ENCODE measurements at places on chromosomes 1 and 21.

- peak; percentile 78 for DNase-seq
These were observed 80.7 kb downstream of the TGFB2 start for GRCh38 chr1:218425647-218426342.

DNA sequence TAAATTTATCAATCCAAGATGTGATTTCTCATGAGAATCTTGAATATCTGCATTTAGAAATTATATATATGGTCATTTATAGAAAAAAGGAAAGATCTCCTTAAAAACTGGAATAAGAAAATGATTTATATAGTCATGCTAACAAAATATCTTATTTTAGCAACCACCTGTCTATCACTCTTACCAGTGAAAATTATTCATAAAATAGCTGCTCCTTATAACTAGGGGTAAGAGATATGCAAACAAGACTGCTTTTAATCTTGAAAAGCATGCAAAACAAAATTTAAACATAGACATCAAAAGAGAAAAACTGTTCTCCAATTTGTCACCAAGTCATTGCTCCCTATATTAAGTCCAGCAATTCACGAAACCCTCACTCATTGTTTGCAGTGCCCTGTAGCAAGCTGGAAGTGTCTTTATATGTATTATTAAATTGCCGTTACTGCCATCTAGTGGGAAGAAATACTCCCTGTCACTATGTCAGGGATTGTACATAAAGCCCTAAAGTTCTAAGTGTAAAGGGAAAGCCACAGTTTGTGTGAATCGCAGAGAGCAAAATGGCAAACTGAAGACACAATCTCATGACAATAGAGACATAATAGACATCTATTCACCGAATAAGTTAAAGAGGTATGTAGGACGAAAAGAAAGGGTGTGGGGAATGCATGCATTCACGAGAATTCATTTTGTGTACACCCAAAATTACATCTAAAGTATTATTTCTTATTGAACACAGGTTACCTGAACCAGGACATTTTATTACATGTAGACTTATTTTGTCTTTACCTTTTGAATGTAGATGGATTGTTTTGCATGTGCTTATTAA is 600.5 kb downstream of the USP25 start:
- peak; percentile 30 for DNase-seq

GRCh38 chr1:114345930-114346479 is 165.0 kb downstream of the TRIM33 start:
- DNase-seq: peak; percentile 8

- DNase-seq: no peak
These were observed 83.6 kb downstream of the ADARB1 start for GRCh38 chr21:45157932-45158331.

DNA sequence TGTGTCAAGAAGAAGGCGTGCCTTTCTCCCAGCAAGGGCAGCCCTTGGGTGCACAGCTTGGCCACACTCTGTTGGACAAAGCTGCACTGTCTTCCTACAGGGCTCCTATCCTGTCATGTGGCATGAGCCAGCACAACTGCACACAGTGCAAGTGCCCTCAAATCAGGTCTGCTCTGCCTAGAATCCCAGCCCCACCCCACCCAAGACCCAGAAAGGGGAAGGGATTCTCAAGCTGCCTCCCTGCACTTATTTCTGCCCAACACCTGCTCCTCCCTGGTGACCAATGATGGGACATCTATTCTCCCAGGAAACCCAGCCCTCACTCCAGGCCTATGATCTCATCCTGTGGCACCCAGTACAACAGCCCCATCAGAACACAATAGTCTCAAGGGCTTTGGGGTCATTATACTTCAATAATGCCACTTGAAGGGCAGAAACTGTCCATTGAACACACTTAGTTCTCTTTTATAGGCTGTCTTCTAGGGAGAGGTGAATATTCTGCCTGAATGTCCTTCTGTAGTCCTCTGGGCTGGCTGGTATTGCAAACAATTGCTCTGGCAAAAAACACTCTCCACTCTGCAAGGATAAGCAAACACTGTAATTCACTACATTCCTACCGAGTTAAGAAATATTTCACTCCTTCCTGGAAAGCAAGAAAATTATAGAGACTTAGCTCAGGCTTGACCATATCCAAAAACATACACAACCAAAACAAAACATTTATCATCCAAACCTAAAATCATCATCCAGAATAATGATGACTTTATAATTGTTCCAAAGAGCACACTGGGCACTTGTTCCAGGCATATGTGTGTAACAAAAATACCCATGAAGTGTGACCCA is 43.1 kb upstream of the IGSF3 start:
- DNase-seq: no peak

GRCh38 chr1:1144122-1144842 is 28.4 kb upstream of the C1orf159 start:
- DNase-seq: no peak

GRCh38 chr1:18324246-18324645 is 156.5 kb upstream of the KLHDC7A start:
- no peak for DNase-seq

DNA sequence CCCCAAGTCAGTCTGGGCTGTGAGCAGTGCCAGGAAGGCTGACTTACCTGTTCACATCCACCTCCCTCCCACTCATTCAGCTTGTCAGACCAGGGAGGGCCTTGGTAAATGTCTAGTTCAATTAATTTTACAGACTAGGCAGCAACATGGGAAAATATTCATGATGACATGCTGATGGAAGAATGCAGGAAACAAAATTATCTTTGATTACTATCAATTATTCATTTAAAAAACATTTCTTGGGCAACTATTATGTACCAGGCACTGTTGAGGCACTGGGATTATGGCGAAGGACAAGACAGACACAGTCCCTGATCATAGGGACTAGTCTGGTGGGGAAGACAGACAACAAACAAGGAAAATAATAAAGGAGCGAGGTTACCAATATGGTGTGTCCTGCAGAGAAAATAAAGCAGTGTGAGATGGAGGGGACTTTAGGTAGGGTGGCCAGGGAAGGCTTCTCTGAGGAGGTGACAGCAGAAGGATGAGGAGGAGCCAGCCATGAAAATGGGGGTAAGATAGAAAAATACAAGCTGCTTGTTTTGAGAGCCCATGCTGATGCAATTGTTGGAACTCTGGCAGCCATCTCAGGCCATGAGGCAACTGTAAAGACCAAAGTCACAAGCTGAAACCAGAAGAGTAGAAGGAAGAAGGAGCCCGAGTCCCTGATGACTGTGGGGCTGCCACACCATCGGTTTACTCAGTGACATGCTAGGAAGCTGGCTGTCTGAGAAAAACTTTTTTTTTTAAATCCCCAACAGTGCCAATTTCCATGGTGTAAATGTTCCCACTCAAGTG is 14.0 kb downstream of the TRIM62 start:
- DNase-seq: no peak

GRCh38 chr21:16395285-16395684 is 665.5 kb downstream of the USP25 start:
- no peak for DNase-seq

GRCh38 chr1:64126581-64126980 is 76.8 kb upstream of the UBE2U start:
- no peak for DNase-seq

- no peak for DNase-seq
These were observed 159.9 kb upstream of the NEGR1 start for GRCh38 chr1:72442262-72442661.

DNA sequence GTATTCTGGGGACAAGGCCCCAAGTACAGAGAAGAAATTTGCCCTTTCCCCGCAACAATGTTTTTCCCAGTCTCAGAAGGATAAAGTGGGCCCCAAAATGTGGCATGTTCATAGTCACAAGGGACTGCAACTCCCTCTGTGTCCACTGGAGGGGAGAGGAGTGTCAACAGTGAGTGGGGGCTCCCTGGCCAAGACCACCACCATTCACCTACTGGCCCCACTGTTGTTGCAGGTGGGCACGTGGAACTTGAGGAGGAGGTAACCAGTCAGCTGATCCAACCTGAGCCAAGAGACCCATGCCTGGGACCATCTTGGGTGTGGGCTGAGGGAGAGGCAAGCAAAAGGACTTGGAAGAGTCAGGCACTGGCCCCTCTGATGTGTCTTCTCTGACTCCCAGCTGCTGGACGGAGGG is 777 bp downstream of the NUDT17 start:
- DNase-seq: peak; percentile 31

GRCh38 chr1:43776043-43776761 is 68.9 kb downstream of the ST3GAL3 start:
- peak; percentile 77 for DNase-seq

DNA sequence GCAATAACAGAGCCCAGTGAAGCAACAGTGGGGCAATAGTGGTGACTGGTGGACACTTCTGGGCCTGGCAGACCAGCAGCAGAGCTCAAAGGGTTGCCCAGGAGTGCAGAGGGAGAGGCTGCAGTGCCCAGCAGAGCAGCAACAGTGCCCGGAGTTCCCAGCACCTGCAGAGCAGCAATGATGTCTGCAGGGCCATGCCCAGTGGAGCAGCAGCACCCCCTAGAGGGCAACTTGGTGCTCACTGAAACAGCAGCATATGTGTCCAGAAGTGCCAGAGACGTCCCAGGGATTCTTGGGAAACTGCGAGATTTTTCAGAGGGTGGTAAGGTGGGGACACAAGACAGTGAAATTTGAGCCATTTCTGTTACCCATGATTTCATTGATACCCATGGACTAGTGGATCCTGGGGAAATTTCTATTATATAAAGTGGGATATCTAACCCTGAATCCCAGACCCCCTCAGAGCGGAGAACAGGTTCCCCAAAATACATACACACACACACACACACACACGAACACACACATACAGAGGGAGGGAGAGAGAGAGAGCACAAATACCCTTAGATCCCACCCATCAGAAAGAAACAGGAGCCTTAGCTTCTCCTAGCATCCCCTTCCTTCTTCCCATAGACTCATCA is 156.9 kb upstream of the GJB5 start:
- peak; percentile 55 for DNase-seq

DNA sequence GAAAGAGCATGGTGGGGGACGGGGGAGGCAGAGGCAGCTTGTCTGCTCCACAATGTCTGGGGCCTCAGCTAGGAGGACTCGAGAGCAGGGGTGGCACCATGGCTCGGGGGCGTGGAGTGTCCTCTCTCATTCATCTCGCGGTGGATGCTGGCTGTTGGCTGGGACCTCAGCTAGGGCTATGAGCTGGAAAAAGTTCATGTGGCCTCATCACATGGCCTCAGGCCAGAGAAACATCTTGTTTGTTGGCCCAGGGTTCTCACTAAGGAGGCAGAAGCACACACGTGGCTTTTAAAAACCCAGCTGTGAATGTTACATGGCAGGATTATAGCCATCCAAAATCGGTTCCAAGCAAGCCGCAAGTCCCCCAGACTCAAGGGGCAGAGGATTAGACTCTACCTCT is 6.2 kb upstream of the CENPS start:
- DNase-seq: peak; percentile 54

DNA sequence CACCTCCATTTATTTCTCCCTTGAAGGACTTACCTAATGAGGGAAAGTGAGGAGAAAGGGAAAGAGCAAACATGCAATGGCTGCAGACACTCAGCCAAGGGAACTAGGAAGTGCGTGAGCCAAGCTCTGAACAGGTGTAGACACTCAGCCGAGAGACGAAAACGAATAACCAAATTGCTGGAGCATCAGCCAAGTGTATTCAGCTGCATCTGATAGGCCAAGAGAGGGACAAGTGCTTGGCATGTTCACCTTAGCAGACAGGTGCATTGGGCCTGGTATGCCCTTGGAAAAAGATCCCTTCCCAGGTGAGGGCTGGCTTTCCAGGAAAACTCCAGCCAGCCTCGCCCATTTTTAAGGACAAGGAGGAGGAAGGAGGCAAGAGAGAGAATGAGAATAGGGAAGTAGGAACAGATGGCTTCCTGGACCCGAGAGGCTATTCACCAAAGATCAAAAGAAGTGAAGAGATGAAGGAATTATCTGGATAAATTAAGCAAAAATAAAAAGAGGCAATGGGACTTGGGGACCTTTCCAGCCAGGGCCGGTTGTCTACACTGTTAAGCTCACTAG is 184.7 kb downstream of the TOMM20 start:
- no peak for DNase-seq

GRCh38 chr1:3313576-3313950 is 140.9 kb upstream of the ARHGEF16 start:
- DNase-seq: peak; percentile 92

GRCh38 chr21:34524646-34525601 is 12.9 kb upstream of the KCNE1 start:
- peak; percentile 33 for DNase-seq

DNA sequence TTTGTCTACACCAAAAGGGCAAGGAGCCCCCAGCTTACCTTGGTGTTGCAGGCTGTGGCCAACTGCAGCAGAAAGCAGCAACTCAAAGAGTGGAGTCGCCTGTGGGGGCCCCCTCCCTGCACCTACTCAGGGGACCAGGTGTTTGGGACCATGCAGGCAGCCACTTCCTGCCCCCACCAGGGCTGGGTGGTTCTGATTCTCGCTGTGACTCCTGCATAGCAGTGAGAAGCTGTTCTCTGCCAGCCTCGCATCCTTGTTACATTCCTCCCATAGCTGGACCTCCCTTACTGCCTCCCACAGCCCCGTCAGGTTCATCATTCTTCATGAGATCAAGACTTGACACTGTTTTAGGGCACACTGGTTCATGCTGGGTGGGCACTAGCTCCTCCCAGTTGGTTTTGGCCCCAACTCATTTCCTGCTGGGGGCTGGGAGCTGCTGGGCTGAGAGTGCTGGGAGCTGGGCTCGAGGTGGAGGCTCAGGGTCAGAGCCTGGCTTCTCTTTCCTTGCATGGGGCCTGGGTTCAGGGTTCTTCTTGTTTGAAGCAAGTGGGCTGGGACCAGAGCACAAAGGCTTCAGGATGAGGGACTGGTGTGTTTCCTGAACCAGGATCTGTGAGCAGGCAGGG is 146.9 kb upstream of the C1orf174 start:
- DNase-seq: no peak

- DNase-seq: no peak
These were observed 119.2 kb downstream of the LRIG2 start for GRCh38 chr1:113192242-113192641.

DNA sequence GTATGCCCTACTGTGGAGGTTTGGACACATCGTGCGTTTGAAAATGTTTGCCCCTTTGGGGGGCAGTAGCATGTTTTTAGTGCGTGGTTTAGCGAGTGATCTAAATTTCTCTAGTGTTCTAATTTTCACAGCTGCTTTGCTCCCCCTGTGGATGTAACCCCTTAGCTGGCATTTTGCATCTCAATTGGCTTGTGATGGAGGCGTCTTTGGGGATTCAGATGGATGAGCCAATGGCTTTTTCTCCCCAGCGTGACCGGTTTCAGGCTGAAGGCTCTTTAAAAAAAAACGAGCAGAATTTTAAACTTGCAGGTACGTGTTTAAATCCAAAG is 836 bp downstream of the CDC7 start:
- DNase-seq: peak; percentile 64

- DNase-seq: no peak
These were observed 162.4 kb downstream of the KIF26B start for GRCh38 chr1:245317217-245317616.

DNA sequence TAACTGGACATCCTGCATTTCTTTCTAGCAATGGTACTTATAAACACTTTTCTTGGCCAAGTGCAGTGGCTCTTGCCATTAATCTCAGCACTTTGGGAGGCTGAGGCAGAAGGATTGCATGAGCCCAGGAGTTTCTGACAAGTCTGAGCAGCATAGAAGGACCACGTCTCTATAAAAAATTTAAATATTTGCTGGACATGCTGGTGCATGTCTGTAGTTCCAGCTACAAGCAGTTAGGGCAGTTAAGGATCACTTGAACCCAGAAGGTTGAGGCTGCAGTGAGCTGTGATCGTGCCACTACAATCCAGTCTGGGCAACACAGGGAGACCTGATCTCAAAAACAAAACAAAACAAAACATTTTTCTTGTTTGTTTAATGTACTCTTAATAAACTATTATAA is 434.0 kb downstream of the PLA2G4A start:
- DNase-seq: no peak

Data from RPMI7951 (cell line).